Breast epithelium (tissue), 4 donors: ENCODE measurements at places on chromosomes 2 and 18.

- no peak for DNase-seq
These were observed 12.3 kb upstream of the SLC35F5 start for GRCh38 chr2:113768770-113769169.

GRCh38 chr2:226725126-226725860, 74.3 kb downstream of the IRS1 start:
- no peak for DNase-seq

DNA sequence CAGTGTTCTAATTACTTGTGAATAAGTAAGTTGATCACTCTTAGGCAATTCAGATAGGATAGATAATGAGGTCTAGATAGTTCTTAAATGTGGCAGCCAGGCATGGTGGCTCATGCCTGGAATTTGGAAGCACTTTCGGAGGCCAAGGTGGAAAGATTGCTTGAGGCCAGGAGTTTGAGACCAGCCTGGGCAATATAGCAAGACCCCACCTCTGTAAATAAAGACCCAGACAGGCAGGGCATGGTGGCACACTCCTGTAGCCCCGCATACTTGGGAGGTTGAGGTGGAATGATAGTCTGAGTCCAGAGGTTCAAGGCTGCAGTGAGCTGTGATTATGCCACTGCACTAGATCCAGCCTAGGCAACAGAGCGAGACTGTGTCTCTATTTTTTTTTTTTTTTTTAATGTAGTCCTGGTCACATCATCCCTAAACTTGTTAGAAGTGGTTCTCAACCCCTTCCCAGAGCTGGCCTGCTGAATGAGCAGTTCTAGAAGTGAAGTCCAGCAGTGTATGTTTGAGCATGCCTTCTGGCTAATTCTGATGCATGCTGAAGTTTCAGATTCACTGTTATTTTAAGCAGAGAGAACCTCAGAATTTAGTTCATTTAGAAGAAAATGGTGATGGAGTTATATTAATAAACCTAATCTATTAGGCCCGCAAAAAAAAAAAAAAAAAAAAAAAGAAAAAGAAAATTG, 306.2 kb downstream of the PRKCE start:
- no peak for DNase-seq

DNA sequence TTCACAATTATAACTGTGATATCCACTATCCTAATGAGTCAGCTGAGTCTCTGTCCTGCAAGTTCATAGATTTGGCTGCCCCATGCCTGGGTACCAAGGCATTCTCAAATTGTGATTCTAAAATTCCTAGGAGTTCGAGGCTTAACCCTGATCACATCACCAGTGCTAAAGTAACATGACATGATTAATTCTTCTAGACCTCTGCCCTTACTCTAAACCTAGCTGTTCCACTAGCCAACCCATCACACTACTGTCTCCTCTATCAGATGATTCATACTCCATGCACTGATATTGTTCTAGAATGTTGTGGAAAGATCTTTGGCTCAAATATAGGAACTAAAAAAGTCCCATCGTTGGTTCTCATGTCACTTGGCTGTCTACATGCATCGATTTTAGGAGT, 487.6 kb downstream of the PIK3C3 start:
- DNase-seq, result no peak

DNA sequence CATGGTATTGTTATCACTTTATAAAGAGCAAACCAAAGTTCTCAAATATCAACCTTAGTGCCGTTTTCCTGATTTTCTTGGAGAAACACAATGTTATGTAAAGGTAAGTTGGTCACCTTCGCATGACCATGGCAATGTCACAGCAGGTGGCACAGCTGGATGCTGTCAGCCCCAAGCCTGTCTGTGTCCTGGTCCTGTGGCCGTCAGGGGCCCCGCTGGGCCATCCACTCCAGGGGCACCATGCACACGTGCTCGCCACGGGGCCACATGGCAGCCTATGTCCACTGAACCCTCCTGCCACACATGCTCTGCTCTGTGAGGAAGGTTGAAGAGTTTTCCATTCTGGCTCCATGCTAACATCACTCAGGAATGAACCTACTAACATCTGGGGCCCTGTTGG, 85.9 kb downstream of the EIPR1 start:
- no peak for DNase-seq

DNA sequence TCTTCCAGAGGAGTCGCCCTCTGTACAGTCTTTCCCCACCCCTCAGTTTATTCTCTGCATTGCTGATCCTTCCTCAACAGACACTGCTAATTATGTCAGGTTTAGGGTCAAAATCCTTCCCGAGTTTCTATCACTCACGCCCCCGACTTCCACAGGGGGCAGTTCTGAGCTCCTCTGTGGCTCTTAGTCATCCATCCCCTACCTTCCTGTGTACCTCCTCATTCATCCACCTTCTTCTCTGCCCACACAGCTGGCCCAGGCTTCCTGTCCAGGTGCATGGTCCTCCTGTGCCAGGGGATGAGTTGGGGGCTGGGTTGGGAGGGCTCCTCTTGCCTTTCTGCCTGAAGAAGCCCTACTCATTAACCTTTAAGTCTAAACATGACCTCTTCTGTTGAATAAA, 202.9 kb downstream of the ARL4C start:
- no peak for DNase-seq

DNA sequence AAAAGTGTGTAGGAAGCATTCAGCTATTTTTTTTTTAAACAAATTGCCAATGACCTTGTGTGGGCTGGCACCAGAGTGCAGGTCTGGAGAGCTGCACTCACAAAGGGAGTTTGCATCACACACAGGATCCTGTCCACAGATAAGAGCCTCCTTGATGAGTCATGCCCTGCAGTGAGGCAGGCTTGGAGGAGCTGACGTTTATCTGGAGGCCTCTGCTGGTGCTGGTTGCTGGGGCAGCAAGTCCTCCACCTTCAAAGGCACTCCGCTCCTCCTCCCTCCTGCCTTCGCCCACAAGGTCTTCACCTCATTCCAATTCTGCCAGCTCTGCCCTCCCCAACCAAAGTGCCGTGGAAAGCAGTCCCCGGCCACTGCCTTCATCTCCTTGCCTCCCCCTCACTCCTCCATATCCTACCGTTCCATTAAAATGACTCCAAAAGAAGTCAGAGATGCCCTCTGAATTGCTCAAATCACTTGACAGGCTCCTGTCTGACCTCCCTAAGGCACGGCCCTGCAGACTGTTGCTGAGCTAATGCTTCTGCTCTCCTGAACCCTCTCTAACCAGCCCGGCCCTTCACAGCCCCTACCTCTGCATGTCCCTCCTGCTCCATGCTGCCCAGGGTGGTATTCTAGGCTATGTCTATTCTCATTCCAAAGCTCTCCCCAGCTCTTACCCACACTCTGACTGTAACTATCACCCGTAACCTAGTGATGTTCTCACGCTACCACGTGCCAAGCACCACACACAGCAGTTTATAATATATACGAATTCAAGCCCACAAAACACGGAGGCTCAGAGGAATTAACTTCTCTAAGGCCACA, 30.9 kb downstream of the LONRF2 start:
- DNase-seq, result peak; percentile 66

DNA sequence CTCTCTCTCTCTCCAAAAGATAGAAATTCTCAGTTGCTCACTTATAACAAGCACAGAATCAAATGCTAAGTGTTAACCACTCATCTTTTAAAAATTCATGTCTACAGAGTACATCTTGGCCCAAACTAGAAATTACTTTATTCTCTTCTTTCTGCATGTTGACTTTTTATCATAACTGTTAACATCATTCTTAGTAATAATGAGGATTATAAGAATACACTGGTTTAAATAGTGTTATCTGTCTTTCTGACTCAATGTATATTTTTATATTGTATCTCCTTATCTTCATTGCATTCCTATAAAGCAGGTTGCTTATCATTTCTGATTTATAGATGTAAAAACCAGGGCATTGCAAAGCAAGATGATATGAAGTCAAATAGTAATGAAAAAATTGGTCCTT, 17.8 kb upstream of the KLF7 start:
- no peak for DNase-seq

DNA sequence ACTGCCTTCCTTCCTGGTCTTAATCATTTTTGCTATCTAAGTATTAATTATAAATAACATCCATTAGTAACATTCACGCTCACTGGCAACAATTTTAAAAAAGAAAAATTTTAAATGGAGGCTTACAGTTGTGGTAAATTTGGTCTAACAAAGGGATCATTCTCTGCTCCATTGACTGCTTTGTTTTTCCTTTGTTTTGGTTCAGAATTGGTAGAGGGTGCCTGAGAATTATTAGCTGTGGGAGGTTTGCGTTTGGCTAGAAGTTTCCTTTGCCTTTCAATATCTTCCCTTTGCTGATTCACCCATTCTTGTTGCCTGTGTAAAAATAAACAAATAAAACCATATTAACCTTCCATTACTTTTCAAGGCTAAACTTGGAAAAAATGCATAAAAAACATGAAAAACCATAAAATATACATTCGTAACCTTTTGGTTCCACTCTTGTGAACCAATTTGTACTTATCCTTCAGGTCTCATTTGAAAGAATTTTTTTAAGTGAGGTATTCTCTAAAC, 114.6 kb downstream of the TLK1 start:
- DNase-seq, result no peak

DNA sequence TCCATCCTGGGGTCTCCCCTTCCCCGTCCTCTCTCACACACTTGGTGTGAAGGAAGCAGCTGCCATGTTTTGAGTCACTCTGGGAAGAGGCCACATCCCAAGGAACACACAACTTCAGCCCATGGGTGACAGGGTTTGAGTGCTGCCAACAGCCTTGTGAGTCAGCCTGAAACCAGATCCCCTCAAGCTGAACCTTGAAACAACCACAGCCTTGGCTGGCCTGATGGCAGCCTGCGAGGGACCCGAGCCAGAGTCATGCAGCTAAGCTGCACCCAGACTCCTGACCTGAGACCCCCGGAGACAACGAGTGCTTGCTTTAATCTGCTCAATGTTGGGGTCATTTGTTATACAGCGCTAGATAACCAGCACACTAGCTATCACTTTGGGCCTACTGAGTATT, 19.3 kb upstream of the MC2R start:
- no peak for DNase-seq

GRCh38 chr2:219661955-219662395, 34.5 kb downstream of the SLC4A3 start:
- no peak for DNase-seq

GRCh38 chr2:109052922-109053321, 63.9 kb upstream of the EDAR start:
- no peak for DNase-seq

DNA sequence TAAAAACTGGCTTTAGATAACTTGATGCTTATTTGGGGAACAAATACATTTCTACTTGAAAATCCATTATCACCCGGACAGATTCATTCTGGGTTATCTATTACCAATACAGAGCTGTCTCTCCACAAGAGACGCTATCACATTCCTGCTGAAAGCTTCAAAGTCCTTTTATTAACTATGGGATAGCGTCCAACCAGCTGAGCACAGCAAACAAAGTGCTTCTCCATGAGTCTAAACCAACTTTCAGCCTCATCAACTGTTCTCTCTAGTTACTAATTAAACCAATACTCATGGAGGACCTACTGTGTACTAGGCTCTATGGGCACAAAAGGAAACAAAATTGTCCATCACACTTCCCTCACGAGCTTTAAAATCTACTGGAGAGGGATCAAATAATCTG, 132.8 kb downstream of the L3MBTL4 start:
- DNase-seq, result no peak

DNA sequence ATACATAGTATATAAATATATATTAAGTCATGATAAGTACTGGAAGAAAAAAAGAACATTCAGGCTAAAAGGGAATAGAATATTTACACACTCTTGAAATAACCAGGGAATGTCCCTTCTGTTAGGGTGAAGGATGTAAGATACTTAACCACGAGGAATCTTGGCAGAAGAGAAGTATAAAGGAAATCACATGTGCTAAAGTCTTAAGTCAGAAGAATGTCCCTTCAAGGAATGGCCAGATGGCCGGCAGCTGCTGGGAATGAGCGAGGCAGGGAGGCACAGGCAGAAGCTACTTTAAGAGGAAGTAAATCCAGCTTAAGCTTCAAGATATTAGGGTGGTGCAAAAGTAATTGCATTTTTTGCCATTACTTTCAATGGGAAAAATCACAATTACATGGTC, 5.5 kb downstream of the CCDC102B start:
- no peak for DNase-seq

GRCh38 chr2:5826979-5827655, 134.9 kb downstream of the SOX11 start:
- no peak for DNase-seq

DNA sequence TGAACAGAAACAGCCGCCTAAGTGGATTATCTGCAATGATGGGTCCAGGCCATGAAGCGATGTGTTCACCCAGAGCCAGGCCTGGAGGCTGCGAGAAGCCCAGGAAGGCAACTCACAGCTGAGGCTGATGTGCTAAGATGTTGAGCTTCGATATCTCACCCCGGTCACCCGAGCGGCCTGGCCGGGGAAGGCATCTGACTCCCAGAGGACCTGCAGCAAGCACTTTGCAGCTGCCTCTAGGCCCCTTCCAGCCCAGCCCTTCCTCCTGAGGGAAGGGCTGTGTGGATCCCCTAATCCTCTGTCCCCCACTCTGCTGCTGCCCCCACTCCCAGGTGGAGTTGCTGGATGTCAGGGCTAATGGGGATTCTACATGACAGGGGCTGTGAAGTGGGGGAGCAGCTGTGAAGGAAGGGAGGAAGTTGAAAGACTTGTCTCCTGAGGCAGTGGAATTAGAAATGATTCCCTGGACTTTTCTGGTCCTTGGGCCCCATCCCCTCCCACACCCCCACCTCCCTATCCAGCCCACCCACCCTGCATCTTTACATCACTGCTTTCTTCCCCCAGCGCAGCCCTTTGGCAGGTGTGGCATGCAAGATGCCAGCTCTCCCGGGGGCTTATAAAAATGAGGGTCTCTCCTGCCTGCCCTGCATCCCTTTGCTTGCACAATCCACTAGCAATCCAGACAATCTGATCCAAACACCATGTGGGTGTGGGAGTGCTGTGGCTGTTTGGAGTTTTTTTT, 4.3 kb downstream of the ATP6V1B1 start:
- DNase-seq, result no peak

DNA sequence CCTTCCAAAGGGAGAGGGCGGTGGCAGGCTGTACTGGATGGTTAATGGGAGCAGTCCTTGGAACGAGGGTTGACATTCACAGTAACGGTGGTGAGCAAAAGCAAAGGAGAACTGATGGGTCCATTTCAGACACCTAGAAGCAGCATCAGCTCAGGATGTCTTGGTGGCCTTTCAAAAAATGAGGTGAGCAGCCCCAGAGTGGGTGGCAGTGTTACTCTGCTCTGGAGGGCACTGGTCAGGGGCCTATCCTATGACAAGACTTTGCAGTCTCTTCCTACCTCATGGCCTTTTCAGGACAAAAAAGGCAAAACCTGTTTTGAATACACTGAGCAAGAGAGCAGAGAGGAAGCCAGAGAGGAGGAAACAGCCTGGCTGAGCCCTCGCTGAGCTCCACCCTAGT, 23.5 kb downstream of the CAPN14 start:
- DNase-seq, result no peak

DNA sequence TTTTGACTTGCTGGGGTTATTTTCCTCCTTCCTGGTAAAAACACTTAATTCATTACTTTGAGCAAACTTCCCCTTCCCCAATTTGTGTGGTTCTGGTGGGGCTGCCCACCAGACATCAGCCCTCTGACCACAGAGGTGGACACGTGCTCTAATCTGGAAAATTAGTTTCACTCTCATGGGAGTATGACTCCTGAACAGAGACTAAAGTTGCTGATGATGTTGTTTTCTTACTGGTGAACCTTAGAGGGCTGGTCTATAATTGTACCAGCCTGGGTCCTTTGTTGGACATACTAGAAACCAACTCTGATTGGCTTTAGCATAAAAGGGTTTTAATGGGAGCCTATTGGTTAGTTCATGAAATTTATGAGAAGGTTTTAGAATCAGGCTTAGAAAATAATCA, 54.1 kb upstream of the ACYP2 start:
- no peak for DNase-seq
